ENCODE measurements at places on chromosomes 4 and X.

DNA sequence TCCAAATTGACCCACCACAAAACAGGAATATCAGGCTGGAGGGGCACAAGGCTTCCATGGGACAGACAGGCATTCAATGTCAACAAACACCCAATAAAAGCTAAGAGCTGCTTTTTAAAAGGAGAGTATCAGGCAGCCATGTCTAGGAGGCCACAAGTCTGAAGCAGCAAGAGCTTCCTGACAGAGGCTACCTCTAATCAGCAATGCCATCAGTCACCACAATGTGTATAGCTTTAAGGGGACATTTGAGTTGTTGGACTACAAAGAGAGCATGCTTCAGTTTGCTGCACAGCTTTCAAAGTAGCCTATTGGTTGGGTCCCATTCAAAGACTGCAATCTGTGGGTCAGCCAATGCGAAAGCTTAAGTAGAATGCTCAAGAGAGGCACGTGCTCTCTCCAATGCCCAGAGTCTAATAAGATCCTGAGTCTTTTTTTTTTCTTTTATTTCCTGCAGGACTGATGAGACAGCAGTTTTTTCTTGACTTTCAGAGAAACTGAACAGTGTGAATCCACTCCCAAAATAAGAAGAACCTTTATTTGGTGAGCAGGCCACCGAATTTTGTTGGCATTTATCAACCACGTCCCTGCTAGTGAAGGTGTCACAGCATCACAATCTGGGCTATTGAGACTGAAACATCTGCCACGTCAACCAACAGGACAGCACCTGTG, 92.5 kb downstream of the FBXO8 start:
- no peak for DNase-seq

DNA sequence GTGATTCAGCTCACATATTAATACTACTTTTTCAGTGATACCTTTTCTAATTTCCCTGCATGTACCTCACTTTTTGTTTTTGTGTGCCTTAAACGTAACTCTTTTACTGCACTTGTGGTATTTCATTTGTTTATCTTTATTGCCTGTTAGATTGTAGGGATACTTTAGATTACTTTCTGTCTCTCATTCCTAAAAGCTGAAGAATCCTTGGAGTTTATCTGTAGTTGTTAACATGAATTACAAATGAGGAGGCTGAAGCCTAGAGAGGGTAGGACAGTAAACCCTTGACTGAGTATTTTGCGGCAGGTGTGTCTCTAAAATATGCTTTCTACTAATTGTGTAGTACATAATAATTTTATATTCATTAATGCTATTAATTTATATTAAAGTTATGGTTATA, 34.9 kb downstream of the BMP2K start:
- DNase-seq: no peak

DNA sequence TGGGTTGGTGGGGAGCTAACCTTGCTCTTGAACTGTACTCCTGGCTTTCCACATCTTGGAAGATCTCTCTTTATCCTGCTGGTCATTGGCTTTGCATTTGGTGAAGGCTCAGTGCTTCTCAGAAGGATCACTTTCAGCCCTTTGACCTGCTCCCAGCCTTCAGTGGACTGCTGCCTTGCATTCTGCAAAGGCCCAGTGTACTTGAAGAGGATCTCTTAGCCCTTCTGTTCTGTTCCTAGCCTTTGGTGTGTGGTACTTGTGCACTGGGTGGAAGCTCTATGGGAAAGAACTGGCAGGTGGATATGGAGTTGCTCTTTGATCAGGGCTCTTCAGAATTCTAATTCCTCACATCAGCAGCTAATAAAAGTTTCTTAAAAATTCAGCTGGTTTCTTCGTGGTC, 46.5 kb downstream of the FGF2 start:
- no peak for DNase-seq

DNA sequence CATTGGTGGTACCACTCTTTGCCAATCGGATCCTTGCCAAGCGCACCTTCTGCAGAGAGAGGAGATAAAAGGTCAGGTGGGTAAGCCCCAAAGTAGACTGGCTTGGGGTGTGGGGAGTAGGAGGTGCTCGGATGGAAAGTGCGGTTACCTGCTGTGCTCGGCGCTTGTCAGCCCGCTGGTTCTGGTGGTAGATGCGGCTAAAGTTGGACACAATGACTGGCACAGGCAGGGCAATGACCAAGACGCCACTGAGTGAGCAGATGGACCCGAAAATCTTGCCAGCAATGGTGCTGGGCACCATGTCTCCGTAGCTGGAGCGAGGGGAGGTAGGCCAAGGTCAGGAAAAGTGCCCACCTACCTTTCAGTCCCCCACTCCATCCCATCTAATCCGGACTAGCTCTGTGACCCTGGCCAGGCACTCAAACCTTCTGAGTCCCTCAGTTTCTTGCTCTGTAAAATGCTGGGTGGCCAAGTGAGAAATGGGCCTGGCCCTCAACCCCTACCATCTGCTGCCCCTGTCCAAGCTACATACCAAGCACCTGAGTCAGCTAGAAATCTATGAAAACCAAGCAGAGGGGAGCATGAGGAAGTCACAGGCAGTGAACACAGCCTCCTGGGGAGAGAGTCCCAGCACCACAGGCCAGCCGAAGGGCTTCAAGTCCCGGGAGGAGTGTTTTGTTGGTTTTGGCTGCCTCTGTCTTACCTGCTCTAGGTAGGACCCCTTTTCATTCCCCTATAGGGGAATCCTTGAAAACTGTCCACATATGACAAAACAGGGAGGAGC, 4.7 kb downstream of the KCND1 start:
- no peak for DNase-seq

DNA sequence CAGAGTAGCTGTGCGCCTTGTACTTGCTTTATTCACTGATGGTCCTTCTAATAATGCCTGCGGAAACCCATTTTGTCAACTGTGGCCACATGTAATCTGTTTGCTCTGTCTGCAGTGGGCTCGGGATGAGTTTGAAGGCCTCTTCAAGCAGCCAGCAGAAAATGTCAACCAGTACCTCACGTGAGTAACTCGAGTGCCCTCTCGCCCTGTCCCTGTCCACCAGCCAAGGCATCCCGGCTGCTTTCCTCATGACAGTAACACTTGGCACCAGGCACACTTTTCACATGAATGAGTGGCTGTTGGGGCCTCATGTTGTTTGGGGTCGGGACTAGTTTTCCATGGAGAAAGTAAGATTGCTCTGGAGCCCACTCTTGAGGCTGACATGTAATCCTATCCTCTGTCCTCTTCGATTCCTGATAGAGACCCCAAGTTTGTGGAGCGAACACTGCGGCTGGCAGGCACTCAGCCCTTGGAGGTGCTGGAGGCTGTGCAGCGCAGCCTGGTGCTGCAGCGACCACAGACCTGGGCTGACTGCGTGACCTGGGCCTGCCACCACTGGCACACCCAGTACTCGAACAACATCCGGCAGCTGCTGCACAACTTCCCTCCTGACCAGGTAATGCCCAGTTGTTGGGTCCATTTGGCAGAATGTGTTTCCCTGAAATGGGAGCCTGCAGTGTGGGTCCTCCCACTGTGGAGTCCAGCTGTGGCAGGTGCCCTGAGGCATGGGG, 8.8 kb upstream of the CDK16 start:
- no peak for DNase-seq

GRCh38 chr4:18593297-18594002, 571.9 kb upstream of the LCORL start:
- no peak for DNase-seq

DNA sequence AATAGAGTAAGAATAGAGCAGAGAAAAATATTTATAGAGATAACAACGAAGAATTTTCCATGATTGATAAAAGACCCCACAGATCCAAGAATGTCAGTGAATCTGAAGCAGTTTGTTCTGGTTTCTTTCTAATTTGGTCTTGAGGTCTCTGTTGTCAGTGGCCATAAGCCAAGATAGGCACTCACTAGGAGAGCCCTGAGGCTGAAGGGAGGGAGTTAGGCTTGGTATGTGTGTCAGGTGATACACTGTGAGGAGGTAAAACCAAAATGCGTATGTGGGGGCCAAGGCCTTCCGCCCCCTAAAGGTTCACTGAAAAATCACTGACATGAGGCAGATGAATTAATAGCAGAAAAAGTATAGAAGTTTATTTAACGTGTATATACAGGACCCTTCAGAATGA, 382.3 kb upstream of the HTR2C start:
- no peak for DNase-seq
